ENCODE measurements at places on chromosomes 12 and 14.

DNA sequence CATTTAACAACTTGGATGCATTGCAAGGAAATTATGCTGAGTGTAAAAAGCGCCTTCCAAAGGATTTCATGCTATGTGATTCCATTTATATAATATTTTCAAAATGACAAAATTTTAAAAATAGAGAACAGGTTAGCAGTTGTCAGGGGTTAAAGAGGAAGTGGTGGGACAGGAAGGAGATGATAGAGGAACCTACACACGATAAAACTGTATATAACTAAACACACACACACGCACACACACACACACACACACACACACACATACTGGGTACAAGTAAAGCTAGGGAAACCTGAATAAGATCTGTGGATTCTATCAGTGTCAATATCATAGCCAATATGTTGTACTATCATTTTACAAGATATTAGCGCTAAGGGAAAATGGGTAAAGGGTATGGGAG is 17.2 kb downstream of the TTC9 start:
- no peak for DNase-seq

GRCh38 chr12:104888892-104889291 is 69.2 kb downstream of the SLC41A2 start:
- DNase-seq: no peak

- no peak for DNase-seq
Observed at GRCh38 chr12:119338593-119339363, 4.2 kb downstream of the CCDC60 start.

GRCh38 chr12:26127404-26127803 is 2.6 kb upstream of the BHLHE41 start:
- no peak for DNase-seq

DNA sequence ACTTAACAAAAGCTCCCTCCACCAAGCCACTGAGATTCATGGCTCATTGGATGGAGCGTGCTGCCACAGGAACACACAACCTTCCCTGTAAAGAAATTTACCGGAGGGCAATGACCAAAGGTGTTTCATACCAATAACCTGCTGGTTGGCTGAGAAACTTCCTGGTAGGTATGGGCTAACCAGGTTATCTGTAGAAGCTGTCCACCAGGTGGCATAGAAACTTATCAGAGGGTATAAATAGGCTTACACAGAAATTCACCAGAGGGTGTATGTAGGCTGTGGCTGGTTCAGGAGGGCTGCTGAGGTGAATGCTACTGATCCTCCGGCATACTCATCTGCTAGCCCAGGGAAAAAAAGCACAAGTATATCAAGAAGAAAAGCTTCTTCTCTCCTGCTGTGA is 27.1 kb upstream of the MTERF2 start:
- peak; percentile 47 for DNase-seq

DNA sequence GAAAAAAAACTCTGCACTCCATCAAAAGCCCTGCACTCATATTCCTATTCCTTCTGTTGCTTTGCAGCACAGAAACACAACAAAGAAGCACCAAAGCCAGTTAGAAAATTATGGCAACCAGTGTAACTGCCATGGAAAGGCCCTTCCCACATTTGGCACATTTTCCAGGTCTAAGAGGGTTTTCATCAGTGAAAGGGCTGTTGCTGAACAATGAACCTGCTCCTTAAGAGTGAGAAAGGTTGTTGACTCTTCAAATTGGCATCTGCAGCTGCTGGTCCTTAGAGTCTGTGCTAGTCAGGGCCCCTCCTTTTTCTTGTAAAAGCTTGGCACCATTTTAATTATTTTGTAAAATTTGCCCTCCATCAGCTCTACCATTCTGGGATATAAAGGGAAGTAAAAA is 378.7 kb upstream of the KITLG start:
- DNase-seq: peak; percentile 98

DNA sequence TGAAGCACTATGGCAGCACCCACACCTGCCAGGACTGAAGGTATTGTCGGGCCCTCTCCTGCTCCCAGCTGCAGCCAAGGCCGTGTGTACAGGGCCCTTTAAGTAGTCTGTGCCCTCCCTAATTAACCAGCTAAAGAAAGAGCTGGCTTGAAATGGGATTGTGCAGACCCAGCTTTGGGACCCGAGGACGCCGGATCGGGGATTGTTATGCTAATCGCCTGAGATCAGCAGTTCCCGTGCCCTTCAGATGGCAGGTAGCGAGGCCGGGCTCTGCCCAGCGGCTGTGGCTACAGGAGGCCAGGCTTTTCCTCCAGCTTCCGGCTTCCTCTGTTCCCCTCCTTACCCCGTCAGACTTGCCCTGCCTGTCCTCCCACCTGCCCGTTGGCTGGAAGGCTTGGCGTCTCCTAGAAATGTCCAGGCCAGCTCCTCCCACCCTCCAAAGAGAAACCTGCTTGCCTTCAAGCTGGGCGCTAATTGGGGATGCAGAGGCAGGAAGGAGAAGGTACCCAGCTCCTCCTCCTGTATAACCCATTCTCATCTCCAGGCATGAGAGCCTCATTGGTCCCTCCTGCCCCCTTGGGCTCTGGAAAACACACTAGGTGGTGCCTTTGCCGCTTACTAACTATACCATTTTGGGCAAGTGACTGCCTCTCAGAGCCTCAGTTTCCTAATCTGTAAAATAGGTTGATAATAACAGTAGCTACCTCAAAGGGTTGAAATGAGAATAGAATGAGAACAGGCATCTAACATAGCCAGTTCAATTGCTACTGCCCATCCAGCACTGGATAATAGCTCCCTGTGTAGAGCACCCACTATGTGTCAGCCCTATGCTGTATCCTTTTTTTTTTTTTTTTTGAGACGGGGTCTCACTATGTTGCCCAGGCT is 25.8 kb upstream of the MSI1 start:
- peak; percentile 94 for DNase-seq

DNA sequence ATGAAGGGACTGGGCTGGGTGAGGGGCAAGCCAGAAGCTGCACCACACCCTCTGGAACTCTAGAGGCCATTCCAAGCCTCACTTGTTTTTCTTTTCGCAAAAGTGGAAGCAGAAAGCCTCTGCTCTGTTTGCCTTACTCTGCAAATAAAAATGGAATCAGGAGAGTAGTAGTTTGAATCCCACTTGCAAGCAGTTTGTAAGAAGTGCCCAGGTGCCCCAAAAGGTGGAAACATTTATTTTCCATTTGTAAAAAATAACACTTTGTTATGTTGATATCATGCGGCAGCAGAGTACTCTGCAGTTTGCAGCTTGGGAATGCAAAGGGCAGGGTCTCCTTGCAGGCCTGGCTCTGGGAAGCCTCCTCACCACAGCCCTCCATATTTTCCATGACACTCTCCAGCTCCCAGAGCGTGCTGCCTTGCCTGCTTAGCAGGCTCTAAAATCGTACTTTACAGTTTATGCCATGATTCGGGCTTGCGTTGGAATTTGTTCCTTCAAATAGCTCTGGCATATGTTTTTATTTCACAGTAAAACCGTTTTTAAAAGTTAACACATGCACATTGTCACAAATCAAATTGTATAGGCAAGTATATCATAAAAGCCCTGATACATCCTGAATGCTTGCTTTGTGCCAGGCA is 20.0 kb downstream of the TUNAR start:
- DNase-seq: no peak

DNA sequence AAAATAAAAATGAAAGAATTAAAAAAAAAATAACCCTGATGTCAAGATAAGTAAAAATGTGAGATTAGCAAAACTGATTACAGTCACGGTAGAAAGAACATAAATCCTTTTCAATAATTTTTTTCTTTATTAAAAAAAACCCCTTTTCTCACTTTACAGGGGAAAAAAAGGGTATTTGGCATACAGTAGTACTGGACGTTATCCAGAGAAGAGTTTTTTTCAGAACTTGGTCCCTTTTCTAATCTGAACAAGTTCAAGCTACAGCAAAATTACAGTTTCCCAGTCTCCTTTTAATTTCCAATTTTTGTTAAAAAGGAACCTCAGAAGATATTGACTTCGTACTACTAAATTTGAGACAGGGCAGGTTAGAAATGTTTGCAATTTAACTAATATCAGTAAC is 134.7 kb upstream of the DCN start:
- DNase-seq: no peak

DNA sequence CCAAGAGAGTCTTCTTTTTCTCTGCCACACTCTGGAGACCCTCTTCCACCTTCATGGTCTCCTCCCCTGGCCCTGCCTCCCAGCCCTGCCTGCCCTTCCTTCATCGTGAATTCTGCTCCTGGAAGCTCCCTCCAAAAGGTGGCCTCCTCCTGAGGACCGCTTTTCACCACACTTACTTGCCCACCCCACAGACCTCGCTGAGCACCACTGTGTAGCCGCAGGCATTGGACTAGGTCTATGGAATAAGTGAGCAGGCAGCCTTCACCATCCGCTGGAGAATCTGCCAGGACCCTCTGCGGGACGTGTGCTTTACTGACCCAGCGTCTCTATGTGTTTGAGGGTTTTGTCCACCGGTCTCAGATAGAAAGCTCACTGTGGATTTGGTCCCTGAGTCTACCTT is 9.7 kb upstream of the KRT5 start:
- no peak for DNase-seq
